ENCODE measurements at places on chromosomes 6 and 20. TPM values are rescaled to one million over a fixed set of nuclear protein-coding genes. Genes with fewer than 3 reads are reported as not detected.

FKBP1C gene
- 1.5 TPM for total RNA-seq

PBOV1 gene
- total RNA-seq: not detected

CTNNBL1 gene
- 87.3 TPM for total RNA-seq

GTSF1L gene
- total RNA-seq: 0.97 TPM

FAM83C gene
- not detected for total RNA-seq

SASH1 gene
- 0.21 TPM for total RNA-seq

OLIG3 gene
- total RNA-seq: not detected

- H3K36me3 ChIP-seq: no peaks in the 10 kb centered on the region
- H3K4me3 ChIP-seq: no peak overlapping the region
- no peak for DNase-seq
These were observed 898.8 kb downstream of the KIF16B start for GRCh38 chr20:15674253-15675060.

GRCh38 chr20:5128886-5129285 is 2.1 kb downstream of the CDS2 start:
- DNase-seq: no peak
- peak overlapping the region; percentile 88 for H3K4me3 ChIP-seq
- peaks cover 6% of the 10 kb centered on the region for H3K36me3 ChIP-seq
- H3K27me3 ChIP-seq: no peaks in the 10 kb centered on the region

GRCh38 chr6:141946502-141946901 is 186.2 kb upstream of the GJE1 start:
- no peak overlapping the region for H3K27ac ChIP-seq
- no peaks in the 10 kb centered on the region for H3K4me1 ChIP-seq
- no peak overlapping the region for H3K4me3 ChIP-seq
- H3K36me3 ChIP-seq: no peaks in the 10 kb centered on the region

DNA sequence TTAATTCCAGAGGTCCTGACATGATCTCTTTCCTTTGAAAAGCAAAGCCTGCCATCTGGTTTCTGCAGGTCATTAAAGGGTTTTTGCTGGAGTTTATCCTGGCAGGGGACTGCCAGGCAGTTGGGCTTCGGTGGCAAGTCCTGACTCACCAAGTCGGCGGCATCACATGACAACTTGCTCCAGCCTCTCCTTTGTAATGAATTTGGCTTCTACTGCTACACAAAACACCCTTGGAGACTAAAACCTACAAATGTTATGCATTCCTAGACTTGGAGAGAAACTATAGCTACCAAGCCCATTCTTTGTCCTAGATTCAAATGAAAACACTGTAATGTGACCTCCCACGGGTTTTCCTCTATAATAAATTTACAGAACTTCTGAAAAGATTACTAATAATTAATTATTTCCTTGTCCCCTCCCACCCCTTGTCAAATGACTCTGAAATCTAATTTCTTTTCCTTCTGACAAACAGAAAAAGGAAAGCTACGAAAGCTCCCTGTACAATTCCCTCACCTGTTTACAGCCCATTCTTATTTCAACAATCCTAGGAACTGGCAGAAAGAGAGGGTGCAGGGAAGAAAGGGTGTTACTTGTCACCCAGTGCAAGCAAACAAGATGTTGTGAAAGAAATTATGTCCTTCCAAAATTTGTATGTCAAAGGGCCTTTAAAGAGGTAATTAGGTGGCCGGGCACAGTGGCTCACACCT is 62.9 kb downstream of the QRSL1 start:
- no peaks in the 10 kb centered on the region for H3K27me3 ChIP-seq
- no peak overlapping the region for H3K27ac ChIP-seq
- no peak overlapping the region for H3K4me3 ChIP-seq
- DNase-seq: no peak
- no peaks in the 10 kb centered on the region for H3K36me3 ChIP-seq

DNA sequence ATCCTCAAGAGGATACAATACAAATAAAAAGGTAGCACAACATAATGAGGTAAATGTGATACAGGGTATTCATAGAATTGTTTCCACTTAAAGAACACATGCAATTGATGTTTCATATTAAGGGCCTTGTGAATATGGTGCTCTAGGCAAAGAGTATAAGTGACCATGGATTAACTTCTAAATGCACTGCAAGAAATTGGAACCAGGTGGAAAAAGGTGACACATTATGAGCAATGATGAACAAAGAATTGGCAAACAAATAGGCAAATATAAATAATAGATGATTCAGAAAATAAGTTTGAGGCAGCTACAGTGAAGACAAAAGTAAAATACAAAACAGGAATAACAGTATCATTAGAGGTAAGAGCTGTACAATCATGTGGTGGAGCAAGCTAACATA is 192.0 kb downstream of the GRIK2 start:
- H3K27me3 ChIP-seq: no peaks in the 10 kb centered on the region
- no peak for DNase-seq
- H3K36me3 ChIP-seq: no peaks in the 10 kb centered on the region
- no peak overlapping the region for H3K27ac ChIP-seq
- H3K4me3 ChIP-seq: no peak overlapping the region
- no peaks in the 10 kb centered on the region for H3K4me1 ChIP-seq

GRCh38 chr6:127606131-127606562 is 29.2 kb downstream of the C6orf58 start:
- DNase-seq: no peak
- no peak overlapping the region for H3K4me3 ChIP-seq
- H3K27me3 ChIP-seq: no peaks in the 10 kb centered on the region
- no peaks in the 10 kb centered on the region for H3K4me1 ChIP-seq

DNA sequence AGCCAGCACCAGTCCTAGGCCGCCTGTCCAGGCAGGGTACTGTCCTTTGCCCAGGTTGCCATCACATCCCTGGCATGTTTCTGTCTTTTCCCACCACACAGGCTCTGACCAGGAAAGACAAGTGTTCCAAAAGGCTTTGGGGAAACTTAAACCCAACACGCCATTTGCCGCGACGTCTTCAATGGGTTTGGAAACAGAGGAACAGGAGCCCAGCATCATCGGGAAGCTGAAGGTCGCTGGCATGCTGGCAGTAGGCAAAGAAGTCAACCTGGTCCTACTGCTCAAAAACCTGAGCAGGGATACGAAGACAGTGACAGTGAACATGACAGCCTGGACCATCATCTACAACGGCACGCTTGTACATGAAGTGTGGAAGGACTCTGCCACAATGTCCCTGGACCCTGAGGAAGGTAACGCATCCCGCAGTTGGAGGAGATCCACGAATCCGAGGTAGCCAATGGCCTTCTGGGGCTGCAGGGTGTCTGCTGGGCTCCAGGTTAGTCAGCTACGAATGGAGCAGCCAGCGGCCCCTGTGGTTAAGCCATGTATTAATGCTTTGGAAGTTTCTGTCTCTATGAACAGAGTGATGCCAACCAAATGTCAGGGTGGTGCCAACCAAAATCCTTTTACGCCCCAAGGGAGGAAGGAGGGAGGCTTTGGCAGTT is 36.2 kb downstream of the TGM3 start:
- no peaks in the 10 kb centered on the region for H3K4me1 ChIP-seq
- no peak overlapping the region for H3K4me3 ChIP-seq
- no peak for DNase-seq
- no peak overlapping the region for H3K27ac ChIP-seq

GRCh38 chr20:47024461-47024937 is 129.9 kb downstream of the EYA2 start:
- DNase-seq: no peak
- no peaks in the 10 kb centered on the region for H3K27me3 ChIP-seq
- H3K36me3 ChIP-seq: no peaks in the 10 kb centered on the region
- no peaks in the 10 kb centered on the region for H3K4me1 ChIP-seq
- H3K4me3 ChIP-seq: no peak overlapping the region

- DNase-seq: no peak
- H3K27ac ChIP-seq: no peak overlapping the region
- no peaks in the 10 kb centered on the region for H3K36me3 ChIP-seq
- H3K27me3 ChIP-seq: no peaks in the 10 kb centered on the region
- H3K4me1 ChIP-seq: no peaks in the 10 kb centered on the region
- H3K4me3 ChIP-seq: no peak overlapping the region
These were observed 142.4 kb upstream of the INSM1 start for GRCh38 chr20:20225325-20226043.

DNA sequence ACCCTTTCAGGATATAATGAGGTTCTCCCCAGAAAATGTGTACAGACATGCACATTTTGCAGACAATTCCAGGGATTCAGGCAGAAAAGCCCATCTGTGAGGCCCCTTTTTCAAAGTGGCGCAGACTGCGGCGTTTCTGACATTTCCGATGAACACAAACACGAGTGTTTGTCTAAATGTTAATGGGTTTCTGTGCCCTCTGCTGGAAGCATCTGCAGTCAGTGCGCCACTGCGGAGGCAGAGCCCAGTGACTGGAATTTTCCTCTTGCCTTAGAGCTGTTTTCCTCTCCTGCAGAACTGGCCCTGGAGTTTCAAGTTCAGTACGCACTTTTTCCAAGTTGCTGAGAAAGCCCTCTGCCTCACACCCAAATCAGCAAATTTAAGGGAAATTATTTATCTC is 15.3 kb downstream of the ANKRD60 start:
- no peak overlapping the region for H3K4me3 ChIP-seq
- no peak for DNase-seq
- peaks cover 2% of the 10 kb centered on the region for H3K27me3 ChIP-seq
- H3K4me1 ChIP-seq: no peaks in the 10 kb centered on the region
- H3K27ac ChIP-seq: no peak overlapping the region

GRCh38 chr20:63682384-63683139 is 13.9 kb upstream of the TNFRSF6B start:
- no peak overlapping the region for H3K27ac ChIP-seq
- H3K27me3 ChIP-seq: no peaks in the 10 kb centered on the region
- no peak for DNase-seq
- H3K36me3 ChIP-seq: peaks cover 1% of the 10 kb centered on the region

GRCh38 chr20:60649541-60649940 is 602.5 kb upstream of the CDH4 start:
- H3K27ac ChIP-seq: no peak overlapping the region
- H3K36me3 ChIP-seq: no peaks in the 10 kb centered on the region
- H3K27me3 ChIP-seq: no peaks in the 10 kb centered on the region

DNA sequence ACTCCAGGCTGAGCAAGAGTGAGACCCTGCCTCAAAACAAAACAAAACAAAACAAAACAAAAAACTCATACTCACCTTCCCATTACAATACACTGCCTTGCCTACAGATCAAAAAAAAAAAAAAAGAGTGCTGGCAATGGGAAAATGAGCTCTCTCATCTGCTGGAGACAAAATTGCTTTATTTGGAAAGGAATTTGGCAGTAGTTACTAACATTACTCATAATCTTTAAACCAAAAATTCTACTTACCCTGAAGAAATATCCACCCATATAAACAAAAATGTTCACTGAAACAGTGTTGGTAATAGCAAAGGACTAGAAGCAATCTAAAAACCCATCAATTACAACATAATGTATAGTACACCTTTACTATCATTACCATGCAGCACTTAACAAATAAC is 120.4 kb downstream of the RNGTT start:
- DNase-seq: no peak
- no peak overlapping the region for H3K27ac ChIP-seq
- no peaks in the 10 kb centered on the region for H3K4me1 ChIP-seq
- peaks cover 2% of the 10 kb centered on the region for H3K36me3 ChIP-seq
- no peaks in the 10 kb centered on the region for H3K27me3 ChIP-seq

GRCh38 chr6:17907406-17908229 is 79.8 kb downstream of the KIF13A start:
- H3K4me3 ChIP-seq: no peak overlapping the region
- DNase-seq: no peak
- no peaks in the 10 kb centered on the region for H3K27me3 ChIP-seq
- no peak overlapping the region for H3K27ac ChIP-seq

DNA sequence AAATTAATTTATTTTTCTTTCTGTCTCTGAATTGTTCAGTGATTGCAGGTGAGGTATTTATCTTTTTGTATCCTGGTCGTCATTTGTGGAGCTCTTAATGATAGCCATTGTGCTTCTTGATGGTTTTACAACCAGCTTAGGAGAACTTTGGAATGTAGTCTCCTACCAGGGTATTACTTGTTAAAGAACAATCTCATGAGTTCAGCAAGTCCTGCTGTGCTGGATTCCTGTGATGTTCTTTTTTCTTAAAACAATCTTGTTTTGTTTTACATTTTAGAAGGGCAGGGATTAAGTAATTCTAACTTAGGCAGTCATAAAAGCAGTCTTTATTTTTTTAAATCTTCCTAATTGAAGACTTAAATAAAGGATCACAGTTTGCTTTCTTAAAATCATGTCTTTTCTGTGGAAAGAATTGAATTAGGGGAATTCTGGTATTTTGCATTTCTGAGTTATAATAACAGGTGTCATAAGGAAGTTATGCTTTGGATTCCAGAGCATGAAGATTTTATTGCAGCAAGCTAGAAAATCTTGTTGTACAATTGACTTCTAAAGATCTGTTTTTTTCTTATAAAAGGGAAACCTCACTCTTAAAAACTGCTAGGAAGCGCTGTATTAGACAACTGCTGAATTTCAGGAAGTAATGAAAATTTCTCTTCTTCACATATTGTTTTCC is 23.7 kb downstream of the RIOK1 start:
- no peak for DNase-seq
- no peak overlapping the region for H3K27ac ChIP-seq
- peaks cover 36% of the 10 kb centered on the region for H3K36me3 ChIP-seq
- no peaks in the 10 kb centered on the region for H3K27me3 ChIP-seq
- no peak overlapping the region for H3K4me3 ChIP-seq

GRCh38 chr6:2623295-2623694 is 127.4 kb downstream of the MYLK4 start:
- H3K27me3 ChIP-seq: peaks cover 3% of the 10 kb centered on the region
- no peaks in the 10 kb centered on the region for H3K4me1 ChIP-seq
- H3K27ac ChIP-seq: no peak overlapping the region
- no peak overlapping the region for H3K4me3 ChIP-seq
- no peaks in the 10 kb centered on the region for H3K36me3 ChIP-seq

DNA sequence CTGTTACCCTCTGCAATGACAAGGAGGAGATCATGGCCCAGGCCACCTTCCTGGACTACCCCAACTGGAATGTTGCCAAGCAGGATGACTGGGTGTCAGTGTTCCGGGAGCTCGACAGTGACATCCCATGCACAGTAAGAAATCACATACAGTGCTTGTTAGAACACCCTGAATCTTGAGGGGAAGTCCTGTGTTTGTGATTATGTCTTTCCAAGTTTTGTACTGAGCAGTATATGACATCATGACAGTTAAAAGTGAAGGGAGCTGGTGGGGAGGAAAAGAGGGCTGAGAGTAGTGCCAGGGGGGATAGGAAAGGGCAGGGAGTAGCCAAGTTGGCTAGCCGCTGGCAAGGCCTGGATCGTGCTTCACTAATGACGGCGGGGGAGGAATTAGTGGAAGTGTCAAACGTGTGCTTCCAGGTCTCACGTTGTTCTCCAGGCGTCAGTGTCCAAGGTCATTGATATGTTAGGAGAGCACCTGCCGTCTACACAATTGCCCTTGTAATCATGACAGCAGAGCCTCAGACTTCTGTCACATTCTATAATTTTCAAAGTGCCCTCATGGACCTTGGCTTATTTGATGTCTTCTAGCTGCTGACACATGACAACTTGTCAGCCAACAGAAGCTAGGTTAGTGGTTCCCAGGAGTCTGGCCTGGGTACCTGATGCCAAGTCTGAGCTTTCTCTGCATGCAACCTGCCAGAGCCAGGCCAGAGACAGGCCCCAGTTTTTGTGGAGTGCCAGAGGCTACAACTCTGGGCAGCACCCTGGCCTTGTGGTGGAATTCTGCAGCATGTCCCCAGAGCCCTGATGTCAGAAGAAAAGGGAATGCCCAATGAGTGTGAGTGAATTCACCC is 18.8 kb downstream of the CFAP61 start:
- DNase-seq: no peak
- no peak overlapping the region for H3K4me3 ChIP-seq
- no peaks in the 10 kb centered on the region for H3K36me3 ChIP-seq
- H3K27me3 ChIP-seq: no peaks in the 10 kb centered on the region

Measured in GM12878 (cell line).